Activated T-helper 2 cell treated with anti-CD3 and anti-CD28 coated beads, Interferon-gamma antibody, Interleukin-2, Interleukin-4, amounts not matched to agents 10 μg/mL and 5 μg/mL and 100 μg/mL, durations not matched to agents 14 hours and 24 hours and 36 hours (primary cell): ENCODE measurements at places on chromosomes 12 and 14. TPM values are rescaled to one million over a fixed set of nuclear protein-coding genes. Genes with fewer than 3 reads are reported as not detected.
A peak's percentile ranks its signal among the peaks of the same experiment; 100 is the strongest.

The BCL11B gene
- 34.1 and 34.9 TPM in 2 replicates for total RNA-seq

DNA sequence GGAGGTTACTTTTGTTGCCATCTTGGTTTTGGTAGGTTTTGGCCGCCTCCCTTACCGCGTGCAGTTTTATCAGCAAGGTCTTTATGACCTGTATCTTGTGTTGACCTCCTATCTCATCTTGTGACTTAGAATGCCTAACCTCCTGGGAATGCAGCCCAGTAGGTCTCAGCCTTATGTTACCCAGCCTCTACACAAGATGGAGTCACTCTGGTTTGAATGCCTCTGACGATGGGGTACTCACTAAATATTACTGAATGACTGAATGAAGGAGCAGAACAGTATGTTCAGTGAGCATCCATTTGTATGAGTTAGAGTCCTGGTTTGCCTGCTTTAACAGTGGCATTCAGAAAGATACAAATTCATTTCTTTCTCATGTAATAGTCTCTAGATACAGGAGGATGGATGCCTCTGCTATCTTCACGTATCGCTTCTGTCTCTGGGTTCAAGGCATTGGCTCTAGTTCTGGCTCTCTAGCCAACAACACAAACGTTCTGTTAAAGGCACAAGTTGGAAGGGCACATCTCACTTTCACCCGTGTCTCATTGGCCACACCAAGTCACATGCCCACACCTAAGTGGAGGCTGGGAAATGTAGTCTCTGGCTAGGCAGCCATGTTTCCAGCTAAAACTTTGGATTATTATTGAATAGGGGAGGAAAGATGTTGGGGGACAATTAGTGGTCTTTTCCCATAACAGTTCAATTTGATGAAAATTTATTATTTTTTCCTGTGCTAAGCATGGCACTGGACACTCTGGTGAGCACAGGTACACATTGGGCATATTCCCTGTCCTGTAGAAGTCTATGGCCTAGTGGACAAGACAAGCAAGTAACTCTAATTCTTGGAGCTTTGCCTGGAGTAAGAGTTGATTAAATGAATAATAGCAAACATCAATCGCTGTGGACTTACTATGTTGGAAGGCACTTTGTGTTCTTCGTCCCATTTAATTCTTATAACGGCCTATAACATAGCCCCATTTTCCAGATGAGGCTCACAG is 75.2 kb upstream of the RPH3A start:
- no peaks in the 10 kb centered on the region for H3K36me3 ChIP-seq

GRCh38 chr14:89292579-89293313 is 124.3 kb downstream of the FOXN3 start:
- no peak for DNase-seq
- H3K27me3 ChIP-seq, result no peaks in the 10 kb centered on the region
- H3K4me3 ChIP-seq, result no peak overlapping the region
- H3K36me3 ChIP-seq, result peaks cover 11% of the 10 kb centered on the region
- H3K27ac ChIP-seq, result peak overlapping the region; percentile 34
- peaks cover 44% of the 10 kb centered on the region for H3K4me1 ChIP-seq

DNA sequence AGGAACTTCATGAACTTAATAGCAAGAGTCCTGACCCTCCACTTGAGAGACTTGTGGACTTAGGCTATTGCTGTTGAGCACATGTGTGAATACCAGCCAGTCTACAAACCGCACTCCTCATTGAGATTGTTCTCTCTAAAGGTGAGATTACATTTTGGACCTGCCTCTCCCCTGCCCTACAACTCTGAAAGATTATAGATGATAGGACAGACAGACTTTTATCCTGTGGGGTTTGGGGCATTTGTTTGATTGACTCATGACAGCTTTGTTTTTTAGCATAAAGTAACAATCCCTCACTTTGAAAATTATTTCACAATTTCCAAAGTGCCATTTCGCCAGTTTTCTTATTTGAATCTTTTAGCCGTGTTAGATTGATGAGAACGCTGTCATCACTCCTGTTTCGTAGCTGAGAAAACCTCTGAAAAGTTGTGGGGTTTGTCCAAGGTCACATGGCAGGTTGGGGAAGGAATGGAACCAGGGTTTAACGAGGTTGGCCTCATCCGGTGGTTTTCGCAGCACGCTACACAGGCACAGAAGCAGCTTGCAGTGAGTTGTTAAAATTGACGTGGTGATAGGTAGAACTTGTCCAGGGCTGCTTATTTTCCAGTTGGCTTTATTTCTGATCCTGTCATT is 836 bp downstream of the EVL start:
- peaks cover 42% of the 10 kb centered on the region for H3K36me3 ChIP-seq
- H3K27me3 ChIP-seq, result no peaks in the 10 kb centered on the region
- peaks cover 80% of the 10 kb centered on the region for H3K4me1 ChIP-seq
- peak overlapping the region; percentile 99 for H3K27ac ChIP-seq
- H3K4me3 ChIP-seq, result peak overlapping the region; percentile 85
- DNase-seq, result peak; percentile 77

GRCh38 chr14:88017535-88017934 is 12.6 kb downstream of the GPR65 start:
- DNase-seq, result no peak
- peaks cover 50% of the 10 kb centered on the region for H3K4me1 ChIP-seq
- no peaks in the 10 kb centered on the region for H3K27me3 ChIP-seq
- no peak overlapping the region for H3K4me3 ChIP-seq
- peaks cover 52% of the 10 kb centered on the region for H3K36me3 ChIP-seq

DNA sequence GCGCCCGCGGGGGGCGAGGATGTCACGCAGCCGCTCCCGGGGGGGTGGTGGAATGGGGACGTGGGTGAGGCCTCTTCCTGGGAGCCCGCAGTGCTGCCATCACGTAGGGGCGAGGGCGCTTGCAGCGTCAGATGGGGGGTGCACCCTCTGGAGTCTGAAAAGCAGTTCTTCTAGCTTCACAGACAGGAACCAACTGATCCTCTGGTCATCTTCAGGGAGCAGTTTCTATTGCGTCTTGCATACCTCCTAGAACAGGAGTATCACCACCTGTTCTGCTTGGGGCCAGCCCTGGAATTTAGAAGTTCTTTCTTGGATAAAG is 36.9 kb upstream of the PRIMA1 start:
- DNase-seq, result no peak
- H3K27me3 ChIP-seq, result no peaks in the 10 kb centered on the region
- H3K27ac ChIP-seq, result no peak overlapping the region
- no peaks in the 10 kb centered on the region for H3K36me3 ChIP-seq
- no peak overlapping the region for H3K4me3 ChIP-seq

DNA sequence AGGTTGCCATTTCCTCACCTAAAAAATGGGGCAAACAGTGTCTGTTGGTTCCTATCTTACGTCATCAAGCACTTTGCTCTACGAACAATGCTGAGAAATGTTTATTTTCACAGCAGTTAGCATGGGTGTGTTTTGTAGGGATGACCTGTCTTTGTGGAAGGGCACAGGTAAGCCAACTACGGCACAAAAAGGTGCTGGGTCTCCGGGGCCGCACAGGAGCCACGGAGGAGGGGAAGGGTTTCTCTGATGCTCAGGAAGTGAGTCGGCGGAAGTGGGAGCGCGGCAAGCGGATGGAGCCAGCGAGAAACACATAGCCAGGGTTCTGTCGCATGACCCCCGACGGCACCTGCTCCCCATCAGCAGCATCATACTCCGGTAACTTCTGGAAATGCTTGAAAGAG is 65.6 kb upstream of the TCL1B start:
- H3K4me3 ChIP-seq, result no peak overlapping the region
- no peak for DNase-seq
- H3K27me3 ChIP-seq, result no peaks in the 10 kb centered on the region
- H3K4me1 ChIP-seq, result no peaks in the 10 kb centered on the region
- no peak overlapping the region for H3K27ac ChIP-seq

DNA sequence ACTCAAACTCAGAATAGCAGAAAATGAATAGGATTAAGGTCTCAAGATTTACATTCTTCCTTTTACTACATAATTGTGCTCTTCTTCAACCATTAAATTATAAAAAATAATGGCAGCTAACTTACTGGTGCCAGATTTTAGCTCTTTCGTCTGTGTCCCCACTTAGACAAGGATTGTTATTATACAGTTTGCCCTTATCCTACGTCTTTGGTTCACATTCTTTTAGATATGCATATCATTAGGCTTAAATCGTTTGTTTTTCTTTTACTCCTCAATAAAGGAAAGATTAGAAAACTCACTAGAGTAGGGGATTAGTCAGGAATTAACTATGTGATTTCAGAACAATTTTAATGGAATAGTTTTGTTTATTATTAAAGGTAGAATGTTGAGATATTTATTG is 129.6 kb upstream of the GARIN2 start:
- DNase-seq, result no peak
- H3K4me1 ChIP-seq, result no peaks in the 10 kb centered on the region
- no peak overlapping the region for H3K27ac ChIP-seq

- H3K4me1 ChIP-seq, result peaks cover 56% of the 10 kb centered on the region
- no peak overlapping the region for H3K4me3 ChIP-seq
- H3K27ac ChIP-seq, result peak overlapping the region; percentile 17
- H3K36me3 ChIP-seq, result peaks cover 87% of the 10 kb centered on the region
- no peak for DNase-seq
Observed at GRCh38 chr14:69708586-69709560, 58.1 kb upstream of the SRSF5 start.
